ENCODE measurements at places on chromosomes 4 and X.

DNA sequence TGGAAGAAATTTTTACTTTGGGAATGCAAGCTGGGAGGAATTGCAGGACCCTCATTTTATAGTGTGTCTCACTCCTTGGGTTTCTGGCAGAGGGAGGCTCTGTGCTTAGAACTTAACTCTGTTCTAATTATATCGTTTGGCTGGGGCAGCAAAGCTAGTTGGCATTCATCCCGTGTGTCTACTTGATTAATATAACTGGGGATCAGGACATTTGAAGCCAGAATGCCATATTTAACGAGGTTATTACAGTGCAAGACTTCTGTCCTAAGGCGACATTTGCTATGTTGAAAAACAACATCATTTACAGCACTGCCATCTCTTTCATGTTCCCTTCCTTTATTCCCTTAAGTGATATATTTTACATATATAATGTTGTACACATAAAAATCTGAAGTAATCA is 179.1 kb upstream of the TBC1D9 start:
- DNase-seq: no peak

GRCh38 chrX:139581068-139581467 is 50.5 kb downstream of the F9 start:
- no peak for DNase-seq

DNA sequence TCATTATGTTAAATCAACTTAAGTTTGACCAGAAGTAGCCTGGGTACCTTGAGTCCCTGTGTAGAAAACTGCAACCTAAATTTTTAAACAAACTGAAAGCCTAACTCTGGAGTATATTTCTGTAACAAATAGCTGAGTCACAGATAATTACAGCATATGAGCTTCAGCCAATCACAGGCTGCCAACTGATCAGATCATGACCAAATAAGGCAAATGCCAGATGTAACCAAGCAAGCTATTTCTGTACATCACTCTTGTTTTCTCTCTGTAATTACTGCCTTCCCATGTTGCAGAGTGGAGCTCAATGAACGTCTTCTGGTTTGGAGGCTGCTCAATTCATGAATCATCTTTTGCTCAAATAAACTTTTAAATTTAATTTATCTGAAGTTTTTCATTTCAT is 980.9 kb upstream of the DIAPH2 start:
- no peak for DNase-seq

DNA sequence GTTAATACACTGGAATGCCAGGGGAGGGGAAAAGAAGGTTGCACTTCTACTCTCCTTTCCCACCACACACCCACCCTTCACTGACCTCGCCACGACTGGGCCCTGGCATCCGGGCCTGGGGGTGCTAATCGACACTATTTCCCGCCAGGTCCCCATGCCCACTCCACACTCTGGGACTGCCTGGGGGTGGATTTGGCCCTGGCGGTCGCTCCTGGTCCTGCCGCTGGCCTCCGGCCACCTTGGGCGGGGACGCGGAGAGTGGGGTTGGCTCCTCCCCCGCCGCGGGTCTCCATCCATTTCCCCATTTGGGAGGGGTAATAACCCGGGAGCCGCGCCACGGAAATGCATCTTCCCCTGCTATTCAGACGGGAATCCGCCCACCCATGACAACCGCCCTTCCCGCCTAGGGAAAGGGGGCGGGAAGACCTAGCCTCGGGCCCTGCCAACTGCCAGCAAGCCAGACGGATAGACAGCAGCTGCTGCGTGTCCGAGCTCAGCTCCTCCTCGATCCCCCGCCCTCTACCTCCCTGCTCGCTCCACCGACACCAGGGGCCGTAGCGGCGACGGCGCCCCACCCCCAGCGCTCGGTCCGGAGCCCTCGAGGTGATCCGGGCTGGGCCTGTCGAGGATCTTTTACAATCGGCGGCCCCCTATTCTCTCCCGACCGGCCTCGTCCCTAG is 78.1 kb downstream of the RLIM start:
- DNase-seq: peak; percentile 41

DNA sequence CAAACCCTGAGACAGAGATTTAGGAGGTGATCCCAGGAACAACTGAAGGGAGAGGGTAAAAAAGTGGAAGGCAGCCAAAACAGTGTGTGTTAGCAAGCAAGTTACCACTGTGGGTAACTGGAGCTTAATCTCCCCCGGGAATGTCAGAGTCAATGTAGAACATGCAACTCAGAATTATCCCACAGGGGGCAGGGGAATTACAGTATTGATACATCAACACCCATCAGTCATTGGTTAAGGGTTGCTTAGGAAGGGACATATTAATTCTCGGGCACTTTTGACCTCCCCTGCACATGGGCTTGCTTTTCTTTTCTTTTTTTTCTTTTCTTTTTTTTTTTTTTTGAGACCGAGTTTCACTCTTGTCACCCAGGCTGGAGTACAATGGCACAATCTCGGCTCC is 29.3 kb downstream of the CXorf58 start:
- DNase-seq: no peak

DNA sequence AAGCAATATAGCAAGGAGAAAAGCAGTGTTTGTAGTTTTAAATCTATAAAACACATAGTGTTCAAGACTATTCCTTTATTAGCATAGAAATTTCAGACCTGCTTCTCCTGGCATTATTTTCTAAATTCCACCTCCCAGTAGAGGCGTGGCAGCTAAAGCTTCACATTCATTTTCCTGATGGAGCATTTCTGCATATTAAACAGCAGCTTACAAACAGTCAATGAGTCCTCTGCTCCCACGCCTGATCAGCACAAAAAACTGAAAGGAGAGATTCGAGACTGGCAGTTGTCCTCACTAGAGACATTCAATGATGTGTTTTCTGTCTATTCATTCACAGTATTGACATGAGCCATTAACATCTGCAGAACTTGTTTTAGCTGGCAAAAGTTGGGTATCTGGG is 61.4 kb downstream of the SHISA3 start:
- DNase-seq: no peak

DNA sequence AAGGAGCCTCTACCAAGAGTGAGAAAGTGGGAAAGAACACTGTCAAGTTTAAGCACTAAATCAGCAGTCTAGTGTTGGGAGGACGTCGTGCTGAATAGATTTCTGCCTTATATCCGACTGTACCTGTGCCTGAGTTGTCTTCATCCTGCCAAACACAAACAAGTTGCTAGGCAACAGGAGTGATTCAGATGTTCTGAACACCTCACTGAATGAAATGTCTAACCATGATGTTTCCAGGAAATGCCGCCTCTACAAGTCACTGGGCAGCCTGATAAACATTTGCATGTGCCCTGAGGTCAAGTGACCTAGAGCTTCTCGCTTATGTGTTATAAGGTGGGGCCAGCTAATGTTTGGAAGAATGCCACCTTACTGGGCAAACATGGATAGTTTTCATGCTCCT is 37.9 kb downstream of the SGMS2 start:
- peak; percentile 5 for DNase-seq

- DNase-seq: no peak
These were observed 3.0 kb downstream of the ZIC3 start for GRCh38 chrX:137568741-137569469.

GRCh38 chrX:38279188-38279587 is 48.1 kb downstream of the RPGR start:
- DNase-seq: no peak

DNA sequence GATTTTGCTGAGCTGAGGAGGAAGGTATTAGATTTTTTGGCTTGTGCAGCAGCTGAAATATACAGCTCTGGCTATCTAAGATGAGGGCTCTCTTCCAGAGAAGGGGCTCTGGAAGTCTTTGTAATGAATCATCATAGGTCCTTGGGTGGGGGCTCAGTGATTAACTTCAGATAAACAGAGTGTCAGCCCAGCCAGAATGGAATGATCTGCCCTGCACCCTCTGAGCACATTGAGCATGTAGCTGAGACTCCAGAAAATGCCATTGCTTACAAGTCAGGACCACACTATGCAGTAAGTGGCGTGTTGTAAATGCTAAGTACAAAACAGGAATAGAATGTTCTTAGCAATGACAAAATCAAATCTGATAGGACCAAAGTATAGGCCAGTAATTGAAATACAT is 836.0 kb downstream of the PDHA2 start:
- DNase-seq: no peak

DNA sequence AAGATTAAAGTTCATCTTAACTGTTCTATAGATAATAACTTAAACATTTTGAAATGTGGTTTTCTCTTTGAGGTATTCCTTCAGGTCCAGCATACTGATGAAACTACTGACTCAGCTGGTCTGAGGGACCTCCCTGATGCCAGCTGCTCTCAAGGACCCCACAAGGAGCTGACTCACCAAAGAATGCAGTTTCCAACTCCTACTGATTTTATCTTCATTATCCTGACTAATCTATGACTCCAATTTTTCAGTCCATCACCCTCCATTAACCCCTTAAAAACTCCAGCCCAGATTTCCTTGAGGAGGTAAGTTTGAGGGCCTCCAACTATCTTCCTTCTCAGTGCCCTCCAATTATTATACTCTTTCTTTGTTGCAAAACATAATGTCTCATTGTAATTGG is 1.4 kb upstream of the UGT2B4 start:
- no peak for DNase-seq

Measured in activated CD4-positive, alpha-beta T cell treated with anti-CD3 and anti-CD28 coated beads, Interleukin-2, amount 50 U/mL, for 48 hours (primary cell).